Kidney (tissue), 22 donors: ENCODE measurements at places on chromosomes 3 and 15. TPM values are rescaled to one million over a fixed set of nuclear protein-coding genes. Genes with fewer than 3 reads are reported as not detected.

- DNase-seq: no peak
Observed at GRCh38 chr3:42114130-42114725, 23.1 kb downstream of the TRAK1 start.

DNA sequence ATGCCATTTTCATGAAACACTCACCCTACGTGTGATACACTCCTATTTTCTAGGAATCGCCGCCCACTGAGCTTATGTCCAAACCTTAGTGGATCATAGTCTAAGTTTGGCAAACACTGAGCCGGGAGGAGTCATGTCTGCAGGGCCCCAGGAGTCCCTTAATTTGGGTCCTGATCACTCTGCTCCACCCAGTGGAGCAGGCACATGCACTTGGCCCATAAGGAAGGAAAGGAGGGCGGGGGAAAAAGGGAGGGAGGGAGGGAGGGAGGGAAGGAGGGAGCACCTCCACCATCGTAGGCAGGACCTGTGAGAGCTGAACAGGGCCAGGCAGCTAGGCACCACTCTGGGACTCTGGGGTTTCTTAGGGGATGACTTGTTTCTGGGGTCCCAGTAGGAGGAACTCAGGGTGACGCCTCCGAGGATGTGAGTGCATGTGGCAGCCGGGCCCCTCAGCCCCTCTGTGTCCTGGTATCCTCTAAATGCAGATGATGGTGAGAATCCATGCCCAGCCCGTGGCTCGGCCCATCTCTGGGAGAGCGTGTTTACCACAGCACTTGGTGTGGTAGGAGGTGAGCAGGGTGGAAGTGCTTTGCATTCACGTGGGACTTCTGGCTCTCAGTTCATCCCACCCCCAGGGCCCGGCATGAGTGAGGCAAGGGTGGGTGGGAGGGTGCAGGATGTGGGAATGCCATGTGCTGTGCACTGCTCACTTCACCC, 109.4 kb downstream of the KLF13 start:
- no peak for DNase-seq

GRCh38 chr15:85941186-85941855, 138.3 kb upstream of the AGBL1 start:
- DNase-seq: no peak

- no peak for DNase-seq
Observed at GRCh38 chr15:25470230-25470629, 31.4 kb upstream of the UBE3A start.

Gene GOLGA6D
- total RNA-seq: not detected

Gene ACAN
- total RNA-seq: 10.3 TPM

DNA sequence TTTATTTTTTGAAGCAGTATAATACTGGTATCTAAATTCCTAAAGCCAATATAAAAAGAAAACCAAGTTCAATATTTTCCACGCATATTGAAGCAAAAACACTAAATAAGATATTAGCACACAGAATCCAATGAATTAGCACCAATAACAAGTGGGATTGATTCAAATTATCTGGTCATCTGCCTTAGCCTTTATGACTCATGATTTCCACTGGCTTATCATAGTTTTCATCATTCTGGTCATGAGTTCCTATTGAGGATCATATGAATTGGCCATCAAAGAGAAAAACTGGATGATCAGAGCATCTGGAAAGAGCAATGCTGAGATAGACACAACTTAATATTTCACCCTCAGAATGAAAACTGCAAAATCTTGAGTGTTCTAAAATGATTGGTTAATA, 809.9 kb downstream of the MCTP2 start:
- no peak for DNase-seq

Gene RLBP1
- not detected for total RNA-seq

GRCh38 chr3:78287085-78287484, 1247.2 kb downstream of the ROBO2 start:
- DNase-seq: no peak

GRCh38 chr15:59196416-59196815, 10.2 kb upstream of the LDHAL6B start:
- no peak for DNase-seq

Gene GOLGA8Q
- 1.6 TPM for total RNA-seq

GRCh38 chr15:48795901-48796300, 15.0 kb downstream of the CEP152 start:
- DNase-seq: no peak

Gene TM6SF1
- total RNA-seq: 10.4 TPM

DNA sequence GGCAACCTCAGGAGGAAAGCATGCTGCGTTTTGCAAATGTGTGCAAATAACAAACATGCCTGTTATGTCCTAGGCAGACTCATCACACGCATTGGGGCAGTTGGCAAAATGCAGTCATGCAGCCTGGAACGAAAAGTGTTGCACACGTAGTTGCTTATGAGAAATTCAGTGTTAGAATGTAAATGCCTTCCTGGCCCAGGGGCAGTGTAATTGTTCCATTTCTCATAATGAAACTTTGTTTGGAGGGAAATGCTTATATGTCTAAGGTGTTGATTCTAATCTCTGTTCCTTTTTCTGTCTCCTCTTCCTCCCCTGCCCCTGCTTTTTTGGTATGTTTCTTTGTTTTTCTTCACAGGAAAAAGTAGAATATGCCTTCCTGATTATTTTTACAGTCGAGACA, 156.0 kb downstream of the CACNA1D start:
- DNase-seq: no peak

Gene IFT122
- total RNA-seq: 59.2 TPM

DNA sequence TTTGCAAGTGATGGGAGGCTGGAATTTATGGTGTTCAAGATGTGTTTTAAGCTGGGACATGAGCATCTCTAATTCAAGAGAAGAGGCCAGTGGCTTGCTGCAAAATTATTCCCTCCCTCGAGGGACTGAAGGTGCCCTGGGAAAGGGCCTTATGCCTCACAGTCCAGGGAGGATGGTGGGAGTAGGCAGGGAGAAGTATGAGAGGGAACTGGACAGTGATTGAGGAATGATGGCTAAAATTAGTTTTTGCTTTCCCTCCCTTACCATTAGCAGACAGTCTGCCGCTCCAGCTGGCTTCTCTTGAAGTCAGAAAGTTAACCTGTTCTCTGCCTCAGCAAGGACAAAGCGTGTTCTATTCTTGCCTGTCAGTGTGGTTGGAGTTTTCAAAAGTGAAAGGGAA, 139.8 kb upstream of the SEMA6D start:
- DNase-seq: peak; percentile 47

DNA sequence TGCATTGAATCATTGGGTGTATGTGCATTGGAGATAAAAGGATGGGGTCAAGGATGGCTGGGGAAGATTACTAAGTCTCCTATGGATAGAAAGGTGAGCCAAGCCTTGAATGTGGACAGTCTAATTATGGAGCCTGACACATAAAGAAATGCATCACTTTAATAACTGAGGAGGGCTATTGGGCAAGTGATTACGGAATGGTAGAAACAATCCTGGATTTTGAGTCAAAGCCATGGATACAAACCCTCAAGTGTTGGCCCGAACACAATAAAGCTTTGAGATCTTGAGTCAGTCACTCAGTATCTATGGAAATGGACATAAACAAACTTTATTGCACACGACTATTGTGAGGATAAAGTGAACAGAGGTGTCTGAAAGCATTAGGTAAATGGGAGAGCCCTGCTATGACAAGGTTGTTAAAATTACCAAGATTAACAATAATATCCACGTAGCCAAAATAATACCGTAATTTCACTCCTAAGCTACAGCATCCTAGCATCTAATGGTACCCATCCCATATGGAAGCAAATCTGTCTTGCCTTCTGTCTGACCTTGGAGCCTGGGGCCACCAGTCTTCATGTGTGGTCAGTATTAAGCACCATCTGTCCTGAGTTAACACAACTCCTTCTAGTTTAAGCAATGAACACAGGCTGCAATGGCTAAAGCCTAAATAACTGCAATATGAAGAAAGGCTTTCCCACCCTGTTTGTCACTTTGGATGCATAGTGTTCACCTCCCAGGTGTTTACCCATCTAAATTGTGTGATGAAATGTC, 136.9 kb upstream of the PRICKLE2 start:
- DNase-seq: no peak

DNA sequence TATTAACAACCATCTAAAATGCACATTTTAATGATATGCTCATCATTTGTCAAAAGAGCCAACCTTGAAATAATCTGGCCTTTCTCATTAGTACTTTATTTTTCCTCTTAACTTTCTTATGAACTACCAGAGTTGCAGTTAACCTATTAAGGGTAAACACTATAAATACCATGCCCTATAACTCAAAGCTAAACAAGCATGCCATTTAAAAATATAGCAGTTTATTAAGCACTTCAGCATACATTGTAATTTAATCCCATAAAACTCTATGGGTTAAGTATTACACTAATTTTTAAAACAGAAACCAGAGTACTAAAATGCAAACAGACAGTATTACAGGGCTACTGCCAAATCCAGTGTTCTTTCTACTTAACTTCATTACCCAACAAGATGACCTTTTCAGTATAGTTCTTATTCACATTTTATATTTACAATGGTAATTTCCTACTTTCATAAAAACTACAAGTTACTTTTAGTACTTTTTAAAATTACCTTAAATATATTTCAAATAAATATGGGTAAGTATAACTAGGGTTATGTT, 11.8 kb downstream of the NPTN start:
- DNase-seq: no peak

DNA sequence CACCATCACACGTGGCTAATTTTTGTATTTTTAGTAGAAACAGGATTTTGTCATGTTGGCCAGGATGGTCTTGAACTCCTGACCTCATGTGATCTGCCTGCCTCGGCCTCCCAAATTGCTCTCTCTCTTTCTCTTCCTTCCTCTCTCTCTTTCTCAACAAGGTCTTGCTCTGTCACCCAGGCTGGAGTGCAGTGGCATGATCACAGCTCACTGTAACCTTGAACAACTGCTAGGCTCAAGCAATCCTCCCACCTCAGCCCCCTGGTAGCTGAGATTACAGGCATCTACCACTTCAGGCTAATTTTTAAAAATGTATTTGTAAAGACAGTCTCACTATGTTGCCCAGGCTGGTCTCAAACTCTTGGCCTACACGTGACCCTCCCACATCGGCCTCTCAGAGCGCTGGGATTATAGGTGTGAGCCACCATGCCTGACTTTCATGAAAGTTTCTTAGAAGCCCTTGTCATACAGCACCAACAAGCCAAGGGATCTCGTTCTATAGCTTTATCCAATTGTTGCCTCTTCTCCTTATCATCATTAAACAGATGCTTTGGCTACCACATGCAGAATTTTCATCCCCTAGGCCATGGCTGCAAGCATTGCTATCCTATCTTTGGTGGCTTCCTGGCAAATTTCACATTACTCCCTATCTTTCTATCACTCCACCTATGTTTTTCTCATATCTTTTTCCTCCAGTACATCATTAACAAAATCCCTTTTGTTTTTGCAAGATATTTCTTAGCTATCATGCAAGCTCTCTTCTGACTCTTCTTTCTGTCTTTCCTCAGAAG, 5.7 kb downstream of the CCDC32 start:
- no peak for DNase-seq

Gene CHRNA5
- 0.76 TPM for total RNA-seq

Gene ZNF660
- total RNA-seq: 5.3 TPM

DNA sequence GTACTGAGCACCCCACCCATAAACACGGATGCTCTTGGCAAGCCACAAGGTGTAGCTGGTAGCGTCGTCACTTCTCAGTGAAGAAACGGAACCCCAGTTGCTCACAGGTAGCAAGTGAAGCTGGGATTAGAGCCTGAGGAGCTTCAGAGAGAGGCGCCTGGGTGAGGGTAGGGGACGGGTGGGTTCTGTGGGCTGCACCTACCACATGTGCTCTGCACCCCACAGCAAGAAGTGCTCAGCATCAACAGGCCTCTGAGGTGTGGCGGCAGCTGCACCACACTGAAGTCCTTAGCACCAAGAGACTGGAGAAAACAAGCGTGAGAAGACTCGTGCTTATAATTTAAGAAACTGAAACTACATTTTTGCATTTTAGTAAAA, 9.8 kb downstream of the MAP6D1 start:
- no peak for DNase-seq

DNA sequence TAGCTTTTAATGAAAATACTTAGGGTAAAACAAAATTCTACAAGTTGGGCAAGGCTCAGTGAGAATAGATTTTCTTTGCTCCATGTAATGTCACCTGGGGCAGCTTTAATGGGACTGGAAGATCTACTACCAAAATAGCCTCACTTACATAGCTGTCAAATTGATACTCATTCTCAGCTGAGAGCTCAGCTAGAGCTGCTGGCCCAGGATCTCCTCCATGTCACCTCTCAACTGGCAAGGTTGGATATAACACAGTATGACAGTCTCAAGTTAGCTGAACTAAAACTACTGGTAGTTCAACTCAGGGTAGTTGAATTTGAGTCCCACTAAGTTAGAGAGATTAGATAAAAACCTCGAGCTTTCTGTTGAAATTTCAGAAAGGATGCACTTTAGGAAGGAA, 218.5 kb upstream of the PLSCR5 start:
- no peak for DNase-seq

GRCh38 chr3:21526461-21526860, 224.5 kb downstream of the ZNF385D start:
- no peak for DNase-seq

DNA sequence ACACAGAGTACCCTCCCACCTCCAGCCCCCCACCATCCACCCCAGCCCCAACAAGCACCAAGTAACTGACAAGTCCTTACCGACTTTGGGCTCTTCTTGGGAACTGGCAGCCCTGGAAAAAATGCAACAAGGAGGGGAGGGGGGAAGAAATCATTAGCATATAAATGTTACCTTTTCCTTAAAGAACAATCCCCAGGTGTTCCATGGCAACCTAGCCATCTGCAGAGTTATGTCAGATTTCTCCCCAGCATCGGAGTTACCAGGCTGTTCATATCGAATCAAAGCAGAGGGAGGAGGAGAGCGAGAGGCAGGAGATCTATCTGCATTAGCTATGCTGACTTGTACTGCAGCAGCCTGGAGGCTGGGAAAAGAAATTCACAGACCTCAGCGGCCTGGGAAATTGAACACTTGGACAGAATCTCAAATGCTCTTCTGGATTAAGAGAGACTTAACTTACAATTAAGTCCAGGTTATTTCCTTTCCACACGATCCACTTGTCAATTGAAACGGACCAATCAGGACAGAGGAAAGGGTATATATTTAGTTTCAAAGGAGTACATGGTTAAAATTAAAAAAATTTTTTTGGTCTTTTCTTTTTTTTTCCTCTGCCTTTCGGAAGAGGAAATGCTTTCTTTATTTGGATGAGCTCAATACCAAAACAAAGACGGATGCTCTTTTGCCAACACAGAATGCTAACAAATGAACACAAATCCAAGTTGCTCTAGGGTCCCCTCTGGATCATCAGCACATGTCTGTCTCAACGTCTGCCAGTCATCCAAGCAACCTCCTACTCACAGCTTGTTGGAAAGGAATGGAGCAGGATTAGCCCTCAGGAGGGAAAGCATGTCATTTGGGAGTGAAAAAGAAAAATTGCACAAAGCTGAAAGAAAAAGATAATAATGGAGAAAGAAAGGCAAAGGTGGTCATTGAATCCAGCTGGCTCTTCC, 637.1 kb downstream of the MAGI1 start:
- DNase-seq: no peak

- no peak for DNase-seq
Observed at GRCh38 chr3:4818986-4819693, 160.1 kb upstream of the BHLHE40 start.

DNA sequence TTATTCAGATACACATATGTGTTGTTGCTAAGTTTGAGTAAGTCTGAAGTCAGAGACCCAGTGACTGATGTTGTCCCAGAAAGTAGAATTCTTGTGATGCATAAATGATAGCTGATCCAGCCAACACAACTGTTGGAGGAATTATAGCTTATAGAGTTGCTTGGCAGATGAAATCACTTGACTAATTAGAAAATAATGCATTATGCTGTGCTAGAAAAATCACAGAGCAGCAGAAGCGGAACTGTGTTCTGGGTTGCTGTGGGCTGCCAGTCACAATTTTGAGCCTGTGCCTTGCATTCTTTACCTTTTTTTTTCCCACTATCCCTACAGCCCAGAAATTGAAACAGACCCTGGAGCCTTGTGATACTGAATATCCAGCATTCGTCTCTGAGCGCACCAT, 90.0 kb upstream of the LRTM1 start:
- DNase-seq: no peak

Gene GPR160
- total RNA-seq: 24.9 TPM
